Endodermal cell (in vitro differentiated cells): ENCODE measurements at places on chromosomes 5 and 9. TPM values are rescaled to one million over a fixed set of nuclear protein-coding genes. Genes with fewer than 3 reads are reported as not detected.
A peak's percentile ranks its signal among the peaks of the same experiment; 100 is the strongest.

- no peaks in the 10 kb centered on the region for H3K27me3 ChIP-seq
- no peaks in the 10 kb centered on the region for H3K36me3 ChIP-seq
- no peaks in the 10 kb centered on the region for H3K4me1 ChIP-seq
- H3K4me3 ChIP-seq, result no peak overlapping the region
- DNase-seq, result no peak
Observed at GRCh38 chr9:109517901-109518377, 19.8 kb upstream of the PTPN3 start.

- no peak overlapping the region for H3K4me3 ChIP-seq
- no peak for DNase-seq
- H3K4me1 ChIP-seq, result peaks cover 13% of the 10 kb centered on the region
- H3K36me3 ChIP-seq, result peaks cover 9% of the 10 kb centered on the region
- H3K27me3 ChIP-seq, result no peaks in the 10 kb centered on the region
Observed at GRCh38 chr9:20788526-20789451, 104.7 kb downstream of the FOCAD start.

DNA sequence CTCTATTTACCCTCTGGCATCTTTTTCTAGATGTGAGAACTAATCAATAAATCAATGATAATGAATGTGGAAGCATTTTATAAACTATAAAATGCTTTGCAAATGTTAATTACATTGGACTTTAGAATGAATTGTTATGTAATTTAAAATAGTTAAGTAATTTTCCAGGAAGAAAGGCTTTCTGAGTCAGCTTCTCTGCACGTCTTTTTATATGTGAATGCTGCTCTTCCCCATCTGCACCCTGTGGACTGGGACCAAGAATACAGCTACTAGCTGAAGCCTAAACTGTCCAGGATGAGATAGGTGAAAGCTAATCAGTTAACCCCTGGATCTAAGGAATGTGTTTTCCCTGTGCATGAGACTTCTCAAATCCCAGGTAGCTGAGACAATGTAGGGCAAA is 292.9 kb downstream of the NR3C1 start:
- no peaks in the 10 kb centered on the region for H3K36me3 ChIP-seq
- H3K27ac ChIP-seq, result no peak overlapping the region
- peak overlapping the region; percentile 43 for H3K4me3 ChIP-seq
- H3K27me3 ChIP-seq, result no peaks in the 10 kb centered on the region

DNA sequence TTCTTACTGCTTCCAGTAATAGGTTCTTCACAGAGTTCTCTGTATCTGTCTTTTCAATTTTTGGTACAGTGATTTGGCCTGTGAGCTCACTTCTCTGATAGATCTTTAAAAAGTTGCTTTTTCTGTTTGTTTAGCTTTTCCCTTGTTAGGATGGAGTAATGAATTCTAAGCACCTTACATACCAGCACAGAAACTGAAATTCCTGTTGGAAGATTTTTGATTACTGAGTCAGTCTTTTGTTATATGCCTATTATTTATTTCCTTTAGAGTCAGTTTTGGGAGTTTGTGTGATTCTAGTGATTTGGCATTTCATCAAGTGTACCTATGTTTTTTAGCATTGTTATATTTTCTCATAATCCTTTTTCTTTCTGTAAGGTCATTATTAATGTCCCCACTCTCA is 37.6 kb upstream of the IPPK start:
- H3K36me3 ChIP-seq, result peaks cover 31% of the 10 kb centered on the region
- H3K27me3 ChIP-seq, result no peaks in the 10 kb centered on the region
- H3K4me1 ChIP-seq, result no peaks in the 10 kb centered on the region

Gene PLGRKT
- 18.8 to 31.3 TPM (median 31.1 TPM) in 3 replicates for total RNA-seq

GRCh38 chr9:136191099-136191959 is 13.6 kb downstream of the LHX3 start:
- H3K27me3 ChIP-seq, result peaks cover 63% of the 10 kb centered on the region
- no peaks in the 10 kb centered on the region for H3K36me3 ChIP-seq
- no peaks in the 10 kb centered on the region for H3K4me1 ChIP-seq
- H3K27ac ChIP-seq, result no peak overlapping the region
- no peak overlapping the region for H3K4me3 ChIP-seq

GRCh38 chr5:104909803-104910202 is 1347.2 kb upstream of the NUDT12 start:
- DNase-seq, result no peak
- no peaks in the 10 kb centered on the region for H3K36me3 ChIP-seq
- no peaks in the 10 kb centered on the region for H3K27me3 ChIP-seq
- no peaks in the 10 kb centered on the region for H3K4me1 ChIP-seq
- no peak overlapping the region for H3K27ac ChIP-seq
- no peak overlapping the region for H3K4me3 ChIP-seq

Gene C9orf50
- not detected in 2 replicates for total RNA-seq

Gene SPEF2
- total RNA-seq, result 3.9 to 5.3 TPM (median 4.0 TPM) in 3 replicates

Gene KCTD16
- 0.27 and 0.29 TPM in 2 replicates for total RNA-seq

GRCh38 chr9:6955251-6955921 is 197.6 kb downstream of the KDM4C start:
- peak overlapping the region; percentile 72 for H3K27ac ChIP-seq
- no peak for DNase-seq
- no peaks in the 10 kb centered on the region for H3K4me1 ChIP-seq
- H3K36me3 ChIP-seq, result peaks cover under 1% of the 10 kb centered on the region
- no peaks in the 10 kb centered on the region for H3K27me3 ChIP-seq

DNA sequence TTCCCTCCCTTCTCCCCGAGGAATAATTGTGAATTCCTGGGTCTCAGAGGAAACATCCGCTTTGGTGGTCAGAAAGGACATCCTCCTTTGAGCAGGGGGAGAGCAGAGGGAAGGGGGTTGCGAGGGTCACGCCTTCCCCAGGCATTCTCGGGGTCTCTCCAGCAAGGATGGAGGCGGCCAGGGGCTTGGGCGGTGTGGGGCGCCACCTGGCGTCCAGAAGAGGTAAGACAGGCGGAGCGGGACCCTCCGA is 129.1 kb downstream of the KCNIP1 start:
- peak overlapping the region; percentile 94 for H3K4me3 ChIP-seq
- peaks cover 16% of the 10 kb centered on the region for H3K27me3 ChIP-seq
- no peaks in the 10 kb centered on the region for H3K4me1 ChIP-seq
- no peak overlapping the region for H3K27ac ChIP-seq
- peak; percentile 95 for DNase-seq
- no peaks in the 10 kb centered on the region for H3K36me3 ChIP-seq

DNA sequence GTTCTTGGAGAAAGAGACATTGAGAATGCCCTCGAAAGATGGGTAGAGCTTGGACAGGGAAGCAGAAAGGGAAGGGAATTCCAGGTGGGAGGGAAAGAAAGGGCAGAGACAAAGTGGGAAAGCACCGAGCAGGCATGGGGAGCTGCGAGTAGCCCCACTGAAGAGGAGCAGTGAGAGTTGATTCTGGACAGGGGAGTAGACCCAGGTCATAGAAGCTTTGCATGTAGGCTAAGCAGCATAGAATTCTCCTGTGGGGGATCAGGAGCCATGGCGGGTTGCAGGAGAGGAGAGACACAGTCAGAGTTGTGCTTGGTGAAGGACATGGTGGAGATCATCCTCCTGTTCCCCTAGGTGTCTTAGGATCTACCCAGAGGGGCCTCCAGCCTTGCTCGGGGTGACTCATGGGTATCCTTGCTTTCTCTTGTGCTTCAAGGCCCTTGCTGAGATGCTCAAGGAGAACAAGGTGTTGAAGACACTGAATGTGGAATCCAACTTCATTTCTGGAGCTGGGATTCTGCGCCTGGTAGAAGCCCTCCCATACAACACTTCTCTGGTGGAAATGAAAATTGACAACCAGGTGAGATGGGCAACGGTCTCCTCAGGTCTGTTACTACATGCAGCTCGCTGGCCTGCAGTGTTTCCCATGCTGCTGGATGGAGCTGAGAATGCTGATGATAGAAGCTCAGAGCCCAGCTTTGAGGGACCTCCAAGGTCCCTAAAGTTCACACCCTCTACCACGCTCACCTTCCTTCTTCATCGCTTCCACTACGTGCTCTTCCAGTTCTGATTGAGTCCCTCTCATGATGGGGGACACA is 64.5 kb downstream of the TSTD2 start:
- H3K36me3 ChIP-seq, result no peaks in the 10 kb centered on the region
- no peak overlapping the region for H3K4me3 ChIP-seq
- H3K27me3 ChIP-seq, result no peaks in the 10 kb centered on the region
- no peak for DNase-seq
- H3K4me1 ChIP-seq, result no peaks in the 10 kb centered on the region

- no peak overlapping the region for H3K4me3 ChIP-seq
- H3K27me3 ChIP-seq, result no peaks in the 10 kb centered on the region
- no peak for DNase-seq
- H3K4me1 ChIP-seq, result no peaks in the 10 kb centered on the region
Observed at GRCh38 chr5:176401281-176402205, 13.0 kb downstream of the HIGD2A start.

DNA sequence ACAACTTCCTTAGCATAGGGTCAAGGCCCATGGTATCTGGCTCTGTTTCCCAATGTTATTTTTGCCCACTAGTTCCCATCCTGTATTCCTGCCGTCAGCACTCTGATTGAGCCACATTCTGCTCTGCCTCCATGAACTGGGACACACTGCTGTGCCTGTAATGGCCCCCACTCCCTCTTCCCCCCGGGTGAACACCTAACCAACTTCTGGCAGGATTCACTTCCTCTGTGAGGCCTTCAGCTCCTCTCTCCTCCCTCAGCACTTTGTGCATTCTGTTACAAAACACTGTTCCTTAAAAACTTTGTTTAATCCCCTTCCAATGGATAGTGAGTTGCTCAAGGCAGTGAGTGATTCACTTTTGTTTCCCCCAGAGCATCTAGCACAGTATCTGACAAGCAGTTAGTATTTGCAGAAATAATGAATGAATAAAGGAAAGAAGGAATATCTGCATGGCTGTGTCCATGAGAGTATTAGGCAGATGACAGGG is 183.6 kb downstream of the EFNA5 start:
- no peaks in the 10 kb centered on the region for H3K27me3 ChIP-seq
- H3K27ac ChIP-seq, result no peak overlapping the region
- no peak overlapping the region for H3K4me3 ChIP-seq

- H3K4me3 ChIP-seq, result no peak overlapping the region
- H3K27ac ChIP-seq, result no peak overlapping the region
- H3K27me3 ChIP-seq, result no peaks in the 10 kb centered on the region
Observed at GRCh38 chr5:57626703-57627102, 144.1 kb upstream of the ACTBL2 start.

DNA sequence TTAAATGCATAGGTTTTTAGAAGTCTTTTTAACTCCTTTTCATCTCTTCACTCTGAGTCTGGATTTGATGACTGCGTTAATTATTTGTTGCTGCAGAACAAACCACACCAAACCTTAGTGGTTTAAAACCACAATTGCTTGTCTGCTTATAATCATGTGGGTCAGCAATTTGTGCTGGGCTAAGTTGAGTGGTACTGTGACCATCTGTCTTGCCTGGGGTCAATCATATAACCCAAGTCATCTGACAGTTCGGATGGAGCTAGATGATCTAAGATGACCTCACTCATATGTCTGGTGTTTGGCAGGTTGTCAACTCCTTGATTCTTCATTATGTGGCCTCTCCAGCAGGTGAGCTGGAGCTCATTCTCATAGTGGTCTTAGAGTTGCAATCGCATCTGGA is 219.1 kb upstream of the ELAVL2 start:
- no peak for DNase-seq
- H3K4me1 ChIP-seq, result no peaks in the 10 kb centered on the region
- H3K27me3 ChIP-seq, result no peaks in the 10 kb centered on the region
- H3K36me3 ChIP-seq, result no peaks in the 10 kb centered on the region

DNA sequence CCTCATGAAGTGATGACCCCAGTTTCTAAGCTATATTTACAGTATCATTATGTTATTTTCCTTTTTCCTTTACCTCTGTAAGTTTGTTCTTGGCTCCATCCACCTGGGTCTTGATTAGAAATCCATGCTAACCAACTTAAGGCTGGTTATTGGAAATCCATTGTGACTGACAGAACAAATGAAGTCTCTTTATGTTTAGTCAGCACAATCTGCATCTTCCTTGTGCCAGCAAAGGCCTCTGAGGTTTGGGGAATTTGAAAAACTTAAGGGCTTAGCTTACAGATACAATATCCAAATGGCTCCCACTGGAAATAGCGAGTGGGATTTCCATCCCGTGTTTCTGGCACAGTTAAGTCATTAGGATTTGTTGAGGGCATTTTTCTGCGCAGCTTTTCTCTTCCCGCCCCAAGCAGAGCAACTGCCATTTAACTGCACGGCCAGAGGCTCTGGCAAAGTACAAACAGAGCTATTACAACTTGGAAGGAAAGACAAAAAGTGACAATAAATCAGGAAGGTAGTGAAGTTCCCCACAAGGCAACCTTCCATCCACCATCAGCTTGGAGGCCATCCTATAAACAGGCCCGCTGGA is 64.2 kb downstream of the DCP2 start:
- H3K4me1 ChIP-seq, result no peaks in the 10 kb centered on the region
- H3K27ac ChIP-seq, result no peak overlapping the region
- H3K27me3 ChIP-seq, result no peaks in the 10 kb centered on the region

DNA sequence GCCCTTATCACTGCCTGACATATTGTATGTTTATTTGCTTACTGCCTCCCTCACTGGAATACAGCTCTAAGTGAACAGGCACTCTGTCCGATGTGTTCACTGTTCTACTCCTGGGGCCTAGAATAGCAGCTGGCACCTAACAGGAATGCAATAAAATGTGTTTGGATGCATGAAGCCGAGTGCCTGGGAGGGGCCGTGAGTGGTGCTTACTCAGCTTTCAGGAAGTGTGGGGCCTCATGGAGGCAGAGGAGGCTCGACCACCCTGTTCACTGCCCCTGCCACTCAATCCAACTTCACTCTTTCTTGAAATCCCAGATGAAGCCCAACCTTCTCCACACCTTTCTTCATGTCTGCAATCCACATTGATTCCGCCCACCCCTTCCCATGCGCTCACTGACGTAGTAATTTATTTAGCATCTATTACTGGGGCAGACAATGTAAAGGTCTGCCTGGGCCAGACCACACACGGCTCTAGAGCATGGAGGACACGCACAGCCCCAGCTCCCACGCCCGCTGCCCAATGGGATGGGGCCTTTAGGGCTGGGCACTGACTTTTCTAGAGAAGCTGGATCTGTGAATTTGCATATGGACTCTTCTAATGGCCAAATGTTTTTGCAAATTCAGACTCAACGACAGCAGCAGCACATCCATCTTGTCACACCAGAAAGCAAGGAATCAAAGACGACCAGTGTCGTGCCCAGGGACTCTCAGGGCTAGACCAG is 21.3 kb downstream of the TBC1D9B start:
- DNase-seq, result no peak
- no peaks in the 10 kb centered on the region for H3K4me1 ChIP-seq
- no peak overlapping the region for H3K27ac ChIP-seq
- no peak overlapping the region for H3K4me3 ChIP-seq

Gene NAIP
- 4.4 and 7.9 TPM in 2 replicates for total RNA-seq

- no peak overlapping the region for H3K4me3 ChIP-seq
- H3K27me3 ChIP-seq, result no peaks in the 10 kb centered on the region
- peak; percentile 44 for DNase-seq
- no peaks in the 10 kb centered on the region for H3K36me3 ChIP-seq
- H3K27ac ChIP-seq, result no peak overlapping the region
Observed at GRCh38 chr5:411728-412127, 31.2 kb upstream of the EXOC3 start.

- no peak overlapping the region for H3K4me3 ChIP-seq
- DNase-seq, result no peak
- peaks cover 5% of the 10 kb centered on the region for H3K4me1 ChIP-seq
- peaks cover 31% of the 10 kb centered on the region for H3K27me3 ChIP-seq
Observed at GRCh38 chr9:126708178-126708577, 94.5 kb downstream of the LMX1B start.

Gene NIM1K
- 0.25 TPM in 1 of 2 replicates, not detected in the other for total RNA-seq

Gene TRIM36
- total RNA-seq, result 17.3 and 18.6 TPM in 2 replicates
